ENCODE measurements at places on chromosomes 16 and 17.

DNA sequence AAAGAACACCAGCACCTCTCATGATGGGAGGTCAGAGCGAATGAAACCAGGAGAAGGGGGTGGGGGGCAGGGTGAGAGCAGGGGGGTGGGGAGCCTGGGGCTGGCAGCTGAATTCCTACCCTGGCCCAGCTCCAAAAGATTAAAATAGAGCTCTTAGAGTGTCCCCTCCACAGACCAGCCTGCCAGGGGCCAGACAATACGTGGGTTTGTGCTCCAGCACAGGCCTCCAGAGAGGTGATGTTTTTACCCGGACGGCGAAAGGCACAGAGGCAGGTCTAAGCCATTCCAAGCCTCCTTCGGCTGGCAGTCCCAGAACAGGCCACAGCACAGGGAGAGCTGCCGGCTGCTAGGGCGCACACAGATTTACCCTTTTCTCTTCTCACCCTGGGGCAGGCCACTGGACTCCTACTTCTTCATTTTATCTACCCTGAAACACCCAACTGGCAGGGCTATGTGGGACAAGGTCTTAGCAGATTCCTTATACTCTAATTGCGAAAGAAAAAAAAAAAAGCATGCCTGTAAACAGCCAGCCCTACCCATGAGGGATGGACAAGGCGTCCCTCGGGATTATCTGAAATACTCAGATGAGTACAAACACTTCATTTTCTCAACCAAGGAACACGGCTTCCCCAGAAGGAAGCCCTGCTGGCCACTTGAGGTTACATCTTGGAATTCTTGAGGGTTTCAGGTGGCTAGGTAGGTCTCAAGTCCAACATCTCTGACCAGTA, 71.9 kb upstream of the NOG start:
- no peak for DNase-seq

GRCh38 chr16:4500272-4500671, 24.1 kb downstream of the HMOX2 start:
- no peak for DNase-seq

DNA sequence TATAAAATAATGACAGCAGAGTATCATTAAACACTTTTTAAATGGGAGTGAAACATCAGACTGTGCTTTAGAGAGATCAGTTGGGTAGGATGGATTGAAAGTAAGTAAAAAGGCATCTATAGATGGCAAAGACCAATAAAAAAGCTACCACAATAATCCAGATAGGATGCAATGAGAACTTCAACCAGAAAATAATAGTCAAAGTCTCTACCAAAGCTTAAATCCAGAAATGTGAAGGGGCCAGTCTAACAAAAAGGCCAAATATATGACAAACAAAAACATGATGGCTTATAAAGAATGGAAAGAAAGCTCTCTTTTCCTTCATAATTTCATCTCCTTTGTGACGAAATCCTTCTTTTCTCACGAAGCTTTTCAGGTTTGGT, 12.3 kb downstream of the KANSL1 start:
- no peak for DNase-seq

DNA sequence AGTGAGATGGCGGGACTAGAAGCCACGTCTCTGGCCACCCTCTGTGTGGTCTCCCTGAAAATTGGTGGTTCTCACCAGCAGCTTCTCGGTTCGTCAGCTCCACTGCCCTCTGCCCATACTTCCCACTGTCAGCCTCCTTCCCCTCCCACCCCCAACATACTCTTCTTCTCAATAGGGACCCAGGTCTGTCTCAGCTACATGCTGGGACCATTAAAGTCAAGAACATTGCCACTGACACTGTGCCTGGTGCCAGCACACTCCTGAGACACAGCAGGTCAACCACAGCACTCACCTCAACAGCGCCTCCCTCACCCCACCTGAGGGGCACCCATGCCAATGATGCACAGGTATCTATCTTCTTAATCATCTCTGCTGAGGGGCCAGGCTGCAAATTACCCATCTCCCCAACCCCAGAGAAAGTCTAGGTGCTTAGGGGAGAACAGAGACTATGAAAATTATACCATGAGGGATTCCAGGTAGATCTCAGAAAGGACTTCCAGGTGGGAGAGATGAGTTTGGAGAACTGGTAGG, 1.3 kb downstream of the PLXDC1 start:
- DNase-seq = no peak

DNA sequence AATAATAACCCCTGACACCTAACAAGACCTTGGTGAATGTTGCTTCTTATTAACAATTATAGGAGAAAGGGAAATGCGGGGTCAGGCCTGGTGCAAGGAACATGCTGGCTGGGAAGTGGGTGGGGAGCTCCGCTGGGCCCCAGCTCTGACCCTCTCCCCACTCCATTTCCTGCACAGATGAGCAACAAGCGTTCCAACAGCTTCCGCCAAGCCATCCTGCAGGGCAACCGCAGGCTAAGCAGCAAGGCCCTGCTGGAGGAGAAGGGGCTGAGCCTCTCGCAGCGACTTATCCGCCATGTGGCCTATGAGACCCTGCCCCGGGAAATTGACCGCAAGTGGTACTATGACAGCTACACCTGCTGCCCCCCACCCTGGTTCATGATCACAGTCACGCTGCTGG, 23.0 kb downstream of the RHBDL3 start:
- DNase-seq = no peak

- no peak for DNase-seq
These were observed 219.1 kb downstream of the STX8 start for GRCh38 chr17:9356488-9356911.

DNA sequence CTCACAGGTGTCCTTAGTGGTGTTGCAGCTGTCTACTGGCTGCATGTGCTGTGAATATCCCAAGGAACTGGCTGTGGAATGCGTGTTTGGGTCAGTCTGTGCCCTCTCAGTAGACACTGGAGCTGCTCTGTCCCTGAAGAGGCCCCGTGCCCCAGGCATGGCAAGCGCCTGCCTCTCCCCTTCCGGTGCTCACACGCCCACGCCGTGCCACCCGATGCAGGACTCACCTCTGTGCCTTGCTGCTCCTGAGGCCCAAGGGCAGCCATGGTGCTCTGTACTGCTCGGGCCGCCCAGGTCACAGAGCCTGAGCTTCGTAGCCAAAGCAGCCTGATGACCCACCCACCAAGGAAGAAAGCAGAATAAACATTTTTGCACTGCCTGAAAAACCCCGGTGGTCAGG, 10.0 kb downstream of the RGS11 start:
- DNase-seq = no peak

DNA sequence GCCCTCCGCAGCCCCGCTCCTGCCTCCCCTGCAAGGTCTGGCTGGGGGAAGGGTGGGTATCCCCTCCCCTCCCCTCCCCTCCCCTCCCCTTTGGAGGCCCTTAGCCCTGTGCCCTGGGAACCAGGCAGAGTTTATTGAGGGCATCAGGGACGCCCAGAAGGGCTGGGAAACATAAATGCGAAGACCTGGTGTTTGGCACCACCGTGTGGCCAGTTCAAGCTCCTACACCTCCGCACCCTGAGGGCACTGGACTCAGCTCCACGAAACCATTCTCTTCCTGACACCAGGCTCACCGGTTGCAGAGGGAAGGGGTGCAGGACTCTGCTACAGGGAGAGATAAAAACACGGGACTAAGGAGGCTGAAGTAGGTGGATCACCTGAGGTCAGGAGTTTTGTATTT, 1.0 kb upstream of the AIPL1 start:
- peak; percentile 74 for DNase-seq
